Activated naive CD4-positive, alpha-beta T cell treated with Interleukin-2 at 50 U/mL for 16 hours (primary cell): ENCODE measurements at places on chromosomes 6 and 20.

GRCh38 chr6:98574984-98575383 is 259.4 kb upstream of the POU3F2 start:
- DNase-seq, result no peak

DNA sequence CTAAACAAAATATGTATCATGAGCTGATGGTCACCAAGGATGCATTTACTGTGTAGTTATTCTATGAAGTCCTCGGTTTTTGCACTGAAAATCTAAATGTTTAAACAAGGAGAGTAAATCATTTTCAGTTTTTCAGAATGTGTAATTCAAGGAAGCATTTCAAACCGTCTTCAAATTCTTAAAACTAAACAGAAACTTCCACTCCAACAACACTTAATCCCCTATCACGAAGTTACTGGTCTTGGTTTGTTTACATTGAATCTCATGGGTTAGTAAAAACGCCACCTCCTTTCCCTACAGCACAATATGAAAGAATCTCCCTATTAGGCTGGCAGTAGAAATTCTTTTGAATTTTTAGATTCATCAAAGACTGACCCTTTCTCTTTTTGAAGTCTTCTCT is 192.9 kb downstream of the AIG1 start:
- no peak for DNase-seq

DNA sequence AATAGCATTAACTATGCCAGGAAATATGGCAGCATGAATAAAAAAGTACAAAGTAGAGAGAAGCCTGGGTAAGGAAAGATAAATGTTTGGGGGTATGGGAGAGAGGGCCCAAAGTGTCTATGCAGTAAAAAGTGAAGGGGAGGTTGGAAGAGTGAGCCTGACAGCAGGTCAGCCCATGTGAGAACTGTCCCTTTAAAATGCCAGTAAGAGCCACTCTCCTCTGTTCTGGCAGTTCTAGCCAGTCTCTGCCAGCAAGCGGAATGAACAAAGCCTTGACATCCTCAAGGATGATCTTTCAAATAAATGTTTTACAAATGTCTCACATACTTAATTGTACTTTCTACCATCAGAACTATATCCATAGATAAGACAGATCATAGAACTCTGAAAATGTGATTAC is 164.5 kb downstream of the DST start:
- DNase-seq, result no peak

DNA sequence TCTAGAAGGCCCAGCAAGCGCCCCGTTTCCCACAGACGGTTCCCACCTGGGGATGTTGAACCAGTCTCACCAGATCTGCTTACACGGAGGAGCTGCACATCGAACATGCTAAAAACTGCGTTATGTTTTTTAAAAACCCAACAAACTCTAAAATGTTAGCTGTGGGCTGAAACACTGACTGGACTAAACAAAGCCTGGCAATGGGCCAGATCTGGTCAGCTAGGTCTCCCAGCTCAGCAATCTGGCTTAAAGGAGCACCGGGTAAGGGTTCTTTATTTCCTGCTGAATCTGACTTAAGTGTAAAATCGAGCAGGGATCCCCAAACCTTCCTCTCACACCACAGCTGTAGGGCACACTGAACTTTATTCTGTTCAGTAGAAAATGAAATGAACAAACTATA is 156.9 kb downstream of the FOXC1 start:
- no peak for DNase-seq

GRCh38 chr20:62066339-62066982 is 780 bp upstream of the TAF4 start:
- peak; percentile 48 for DNase-seq

DNA sequence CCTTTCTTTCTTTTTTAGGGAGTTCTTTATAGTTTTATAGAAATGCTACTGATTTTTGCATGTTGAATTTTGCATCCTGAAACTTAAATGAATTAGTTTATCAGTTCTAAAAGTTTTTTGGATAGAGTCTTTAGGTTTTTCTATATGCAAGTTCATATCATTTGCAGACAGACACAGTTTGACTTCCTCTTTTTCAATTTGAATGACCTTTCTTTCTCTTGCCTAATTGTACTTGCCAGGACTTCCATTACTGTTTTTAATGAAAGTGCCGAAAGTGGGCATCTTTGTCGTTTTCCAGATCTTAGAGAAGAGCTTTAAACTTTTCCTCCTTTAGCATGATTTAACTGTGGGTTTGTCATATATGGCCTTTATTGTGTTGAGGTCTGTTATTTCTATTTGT is 21.1 kb upstream of the EDN1 start:
- no peak for DNase-seq

- DNase-seq, result no peak
Observed at GRCh38 chr6:167836721-167837120, 10.0 kb downstream of the AFDN start.

DNA sequence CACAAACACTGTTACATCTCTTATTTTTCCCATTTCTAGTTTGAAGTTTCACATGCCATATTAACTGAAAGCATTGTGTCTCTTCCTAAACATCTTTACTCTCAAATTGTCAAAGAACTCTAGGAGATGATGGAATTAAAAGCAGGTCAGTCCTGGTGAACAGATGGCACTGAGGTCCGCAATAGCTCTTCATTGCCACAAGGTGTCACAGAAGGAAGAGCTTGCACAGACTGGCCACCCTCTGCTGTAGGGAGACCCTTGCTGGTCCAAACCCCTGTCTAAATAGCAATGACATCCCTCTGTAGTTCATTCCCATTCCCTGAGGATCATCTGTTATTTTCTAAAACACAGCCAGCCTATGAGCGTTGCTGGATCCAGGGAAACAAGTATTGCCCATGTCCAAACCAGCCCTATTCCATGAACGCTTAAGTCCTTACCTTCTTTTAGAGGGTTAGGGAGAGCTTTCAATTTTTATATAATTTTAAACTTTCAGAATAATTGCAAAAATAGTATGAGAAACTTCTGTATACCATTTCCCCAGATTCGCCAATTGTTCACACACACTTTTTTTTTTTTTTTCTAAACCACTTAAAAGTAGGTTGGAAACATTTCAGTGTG is 10.1 kb upstream of the HDAC2 start:
- no peak for DNase-seq

DNA sequence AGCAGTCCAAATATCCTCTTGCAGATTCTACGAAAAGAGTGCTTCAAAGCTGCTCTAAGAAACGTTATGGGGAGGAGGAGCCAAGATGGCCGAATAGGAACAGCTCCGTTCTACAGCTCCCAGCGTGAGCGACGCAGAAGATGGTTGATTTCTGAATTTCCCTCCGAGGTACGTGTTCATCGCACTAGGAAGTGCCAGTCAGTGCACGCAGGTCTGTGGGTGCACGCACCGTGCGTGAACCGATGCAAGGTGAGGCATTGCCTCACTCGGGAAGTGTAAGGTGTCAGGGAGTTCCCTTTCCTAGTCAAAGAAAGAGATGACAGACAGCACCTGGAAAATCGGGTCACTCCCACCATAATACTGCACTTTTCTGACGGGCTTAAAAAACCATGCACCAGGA is 272.1 kb upstream of the DEFB115 start:
- DNase-seq, result no peak
